NCI-H1092 treated with DMSO at 0.1 percent for 48 hours (cell line): ENCODE measurements at places on chromosomes 1 and 21.

DNA sequence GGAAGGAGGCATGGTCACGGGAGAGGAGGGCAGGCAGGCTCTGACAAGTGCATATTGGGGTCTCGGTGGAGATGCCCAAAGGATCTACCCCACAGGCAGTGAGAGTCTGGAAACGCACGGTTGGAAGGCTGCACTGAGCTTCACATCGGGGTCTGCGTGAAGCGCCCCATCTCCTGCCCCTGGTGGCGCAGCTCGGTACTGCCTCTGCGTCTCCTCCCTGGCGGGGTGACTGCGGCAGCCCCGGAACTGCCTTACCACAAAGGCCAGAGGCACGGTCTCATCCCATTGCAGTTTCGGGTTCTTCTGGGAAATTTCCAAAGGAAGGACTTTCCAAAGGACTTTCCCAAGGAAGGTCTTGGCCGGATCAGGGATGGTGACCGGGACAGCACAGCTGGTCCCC lies 69.2 kb upstream of the AJAP1 start:
- DNase-seq, result no peak

DNA sequence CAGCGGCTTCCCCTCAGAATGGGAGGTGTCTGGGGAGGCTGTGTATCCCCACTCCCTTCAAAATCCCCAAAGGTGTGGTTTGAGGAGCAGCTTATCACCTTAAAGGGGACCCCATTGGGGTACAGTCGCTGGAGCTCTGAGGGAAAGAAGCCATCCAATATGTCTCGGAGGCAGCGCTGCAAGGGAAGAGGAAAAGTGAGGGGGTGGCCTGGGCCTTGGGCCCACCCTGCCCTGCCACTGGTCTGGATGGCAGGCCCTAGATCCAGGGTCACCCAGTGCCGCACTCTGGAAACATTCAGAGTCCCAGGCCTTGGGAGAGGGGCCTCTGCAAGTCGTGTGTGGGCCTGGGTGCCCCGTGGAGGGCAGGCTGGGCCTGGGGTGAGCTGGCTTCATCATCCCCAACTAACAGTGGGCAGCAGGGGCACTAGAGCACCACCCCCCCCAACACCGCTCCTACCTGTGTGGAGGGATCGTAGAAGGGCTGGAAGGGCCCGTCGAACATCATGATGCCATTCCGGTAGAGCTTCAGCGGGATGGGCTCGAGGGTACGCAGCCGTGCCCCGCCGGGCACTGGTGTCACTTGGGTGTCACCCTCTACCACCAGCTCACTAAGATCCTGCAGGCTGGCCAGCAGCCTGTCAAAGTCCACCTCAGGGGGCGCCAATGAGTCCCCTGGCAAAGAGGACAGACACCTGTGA lies 5.6 kb downstream of the SH3BGRL3 start:
- no peak for DNase-seq

GRCh38 chr1:34709547-34709946 lies 45.3 kb upstream of the GJB5 start:
- no peak for DNase-seq

DNA sequence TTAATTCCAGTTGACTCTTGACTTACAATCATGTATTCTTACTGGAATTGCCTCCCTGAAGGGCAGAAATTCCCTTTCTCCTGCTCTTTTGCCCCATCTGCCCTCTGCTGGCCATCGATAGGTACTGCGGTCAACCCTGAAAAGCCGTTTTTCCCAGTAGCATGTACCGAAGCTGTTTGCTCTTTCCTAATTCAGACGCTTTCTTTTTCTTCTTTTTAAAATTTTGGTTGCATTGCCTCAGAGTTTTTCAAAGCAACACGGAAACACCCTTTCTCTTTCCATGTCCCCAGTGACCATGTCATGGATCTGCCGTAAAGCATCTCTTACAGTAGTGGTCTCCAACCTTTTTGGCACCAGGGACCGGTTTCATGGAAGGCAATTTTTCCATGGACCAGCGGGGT lies 164.2 kb upstream of the C1orf21 start:
- DNase-seq, result peak; percentile 51

DNA sequence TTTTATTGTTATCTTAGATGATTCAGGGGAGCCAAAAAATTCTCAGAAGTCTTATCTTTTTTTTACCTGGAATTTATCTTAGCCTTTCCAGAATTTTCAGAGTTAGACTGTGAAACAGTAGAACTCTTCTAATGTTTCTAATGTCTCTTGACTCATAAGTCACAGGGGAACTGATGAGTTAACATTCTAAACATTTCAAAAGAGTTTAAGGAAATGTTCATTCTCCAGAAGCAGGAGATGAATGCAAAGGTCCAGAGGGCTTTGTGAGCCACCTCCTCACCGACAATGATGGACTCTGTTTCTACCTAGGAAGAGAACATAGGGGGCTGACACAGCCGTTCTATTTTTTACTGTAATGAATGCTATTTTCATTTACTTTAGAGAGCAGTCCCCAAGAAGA lies 157.5 kb downstream of the BRINP2 start:
- DNase-seq, result no peak

DNA sequence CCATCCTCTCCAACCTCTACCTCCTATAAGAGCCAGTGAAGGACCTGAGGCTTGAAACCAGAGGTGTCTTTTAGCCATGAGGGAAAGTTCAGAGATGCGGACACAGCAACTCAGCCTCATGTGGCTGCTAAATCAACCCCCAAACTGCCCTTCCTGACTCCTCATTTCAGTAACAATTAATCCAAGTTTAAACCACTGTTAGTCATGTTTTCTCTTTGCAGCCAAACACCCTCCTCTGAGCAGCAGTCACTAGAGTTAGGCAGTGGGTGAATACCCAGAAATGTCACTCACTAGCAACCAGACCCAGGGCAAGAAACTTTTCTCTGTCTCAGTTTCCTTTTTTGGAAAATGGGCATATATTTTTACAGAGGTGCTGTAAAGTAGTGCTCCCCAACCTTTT lies 71.2 kb downstream of the KCNJ15 start:
- DNase-seq, result no peak

DNA sequence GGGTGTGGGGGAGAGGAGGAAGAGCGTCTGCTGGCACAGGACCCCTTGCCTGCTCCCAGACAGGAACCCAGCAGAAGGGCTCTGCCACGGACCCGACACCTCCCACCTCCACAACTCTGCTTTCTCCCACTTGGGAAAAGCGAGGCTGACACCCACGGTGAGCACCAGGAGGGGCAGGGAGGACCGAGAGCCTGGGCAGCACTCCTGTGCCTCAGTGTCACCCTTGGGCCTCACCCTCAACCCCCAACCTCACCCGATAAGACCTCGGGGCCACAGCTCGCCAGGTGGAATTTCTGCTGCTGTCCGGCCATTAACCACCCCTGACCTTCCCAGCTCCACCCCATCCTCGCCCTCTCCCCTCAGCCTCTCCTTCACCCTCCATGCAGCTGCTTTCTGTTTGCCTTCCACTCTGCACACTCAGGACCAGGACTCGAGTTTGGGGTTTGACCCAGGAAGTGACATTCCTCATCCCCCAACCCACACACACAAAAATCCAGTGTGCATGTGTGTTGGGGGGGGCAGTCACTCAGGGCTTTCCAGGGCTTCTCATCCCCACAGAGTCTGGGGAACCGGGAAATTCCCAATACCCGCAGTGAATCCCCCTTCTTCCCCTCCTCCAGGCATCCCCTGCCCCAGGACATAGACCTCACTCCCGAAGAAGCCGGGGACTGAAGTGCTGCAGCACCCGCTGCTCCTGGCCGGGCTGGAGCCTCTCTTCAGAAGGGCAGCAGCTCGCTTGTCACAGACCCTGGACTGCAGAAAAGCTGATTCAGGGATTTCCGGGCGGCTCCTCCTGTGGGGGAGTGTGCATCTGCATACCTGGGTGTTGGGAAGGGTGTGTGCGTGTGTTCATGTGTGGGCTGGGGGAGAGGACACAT lies 65.8 kb downstream of the SYT2 start:
- DNase-seq, result no peak

DNA sequence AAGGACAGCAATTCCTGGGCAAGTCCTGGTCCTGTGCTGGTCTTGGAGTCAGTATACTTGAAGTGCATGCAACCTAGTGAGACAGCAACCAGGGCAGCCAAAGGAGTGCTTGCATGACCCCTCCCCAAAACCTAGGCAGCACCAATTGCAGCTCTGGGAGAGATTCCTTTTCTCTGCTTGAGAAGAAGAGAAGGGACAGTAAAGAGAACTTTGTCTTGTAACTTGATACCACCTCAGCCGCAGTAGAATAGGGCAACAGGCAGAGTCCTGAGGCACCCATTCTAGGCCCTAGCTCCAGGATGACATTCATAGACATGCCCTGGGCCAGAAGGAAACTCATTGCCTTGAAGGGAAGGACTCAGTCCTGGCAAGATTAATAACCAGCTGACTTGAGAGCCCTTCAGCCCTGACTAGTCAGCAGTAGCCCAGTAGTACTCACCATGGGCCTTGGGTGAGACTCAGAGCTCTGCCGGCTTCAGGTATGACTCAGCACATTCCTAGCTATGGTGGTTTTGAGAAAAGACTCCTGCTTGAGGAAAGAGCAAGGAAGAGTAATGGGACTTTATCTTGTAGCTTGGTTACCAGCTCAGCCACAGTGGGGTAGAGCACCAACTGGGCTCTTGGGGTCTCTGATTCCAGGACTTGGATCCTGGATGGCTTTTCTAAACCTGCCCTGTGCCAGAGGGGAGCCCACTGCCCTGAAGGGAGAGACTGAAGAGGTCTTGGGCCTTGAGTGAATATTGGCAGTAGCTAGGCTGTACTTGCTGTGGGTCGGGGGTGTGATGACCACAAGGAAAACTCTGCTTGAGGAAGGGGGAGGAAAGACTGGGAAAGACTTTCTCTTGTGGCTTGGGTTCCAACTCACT lies 51.7 kb upstream of the ACADM start:
- DNase-seq, result no peak

- no peak for DNase-seq
Observed at GRCh38 chr1:4778056-4778455, 123.6 kb downstream of the AJAP1 start.

DNA sequence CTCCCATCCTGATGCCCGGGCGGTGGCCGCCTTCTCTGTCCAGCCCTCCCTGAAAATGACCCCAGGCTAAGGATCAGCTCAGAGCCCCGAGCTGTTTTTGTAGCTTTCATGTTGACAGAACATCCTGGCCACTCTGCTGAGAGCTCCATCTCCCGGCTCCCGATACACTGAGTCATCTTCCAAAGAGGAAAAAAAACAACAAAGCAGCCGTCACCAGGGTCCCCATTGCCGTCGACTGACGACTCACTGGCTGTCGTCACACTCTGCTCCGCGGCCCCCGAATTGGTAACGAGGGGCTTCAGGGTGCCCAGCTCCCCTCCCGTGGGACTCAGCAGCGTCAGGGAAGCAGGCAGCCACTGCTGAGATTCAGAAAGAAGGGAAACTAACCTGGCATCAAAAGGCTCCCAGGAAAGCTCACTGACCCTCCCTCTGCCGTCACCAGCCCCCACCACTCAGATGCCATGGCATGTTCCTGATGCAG lies 67.2 kb downstream of the CD46 start:
- no peak for DNase-seq

DNA sequence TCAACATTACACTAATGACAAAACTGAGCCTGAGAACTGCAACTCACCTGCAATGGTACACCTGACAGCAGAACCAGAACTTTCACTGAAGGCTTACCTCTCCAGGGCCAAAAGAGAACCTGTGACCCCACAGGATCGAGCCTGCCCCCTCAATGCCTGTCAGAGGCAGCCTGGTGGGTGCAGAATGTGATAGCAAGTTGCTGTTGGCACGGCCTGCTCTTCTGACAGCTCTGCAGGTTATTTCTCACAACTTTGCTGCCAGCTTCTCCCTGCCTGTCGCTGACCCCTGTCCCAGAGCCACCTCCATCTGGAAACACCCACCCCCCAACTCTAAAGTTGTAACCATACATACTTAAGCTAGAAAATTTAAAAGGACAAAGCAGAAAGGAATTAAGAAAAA lies 35.2 kb downstream of the HIVEP3 start:
- no peak for DNase-seq

DNA sequence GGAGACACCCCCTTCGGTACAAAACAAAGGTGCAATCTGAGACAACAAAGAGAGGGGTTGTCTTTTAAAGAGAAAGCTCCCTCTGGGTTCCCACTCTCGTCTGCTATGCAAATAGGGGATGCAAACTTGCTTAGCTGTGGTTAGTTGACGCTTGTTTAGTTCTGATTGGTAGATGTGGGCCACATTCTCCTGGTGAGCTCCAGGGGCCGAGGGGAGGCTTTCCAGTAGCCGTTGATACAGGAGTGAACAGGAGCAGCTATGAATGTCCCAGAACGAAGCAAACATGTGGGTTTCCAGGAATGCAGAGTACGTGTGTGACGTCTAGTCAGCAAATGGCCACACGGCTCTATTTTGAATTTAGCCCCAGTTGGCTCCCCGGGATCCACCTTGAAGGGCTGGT lies 14.7 kb downstream of the TFF2 start:
- no peak for DNase-seq

- DNase-seq, result no peak
Observed at GRCh38 chr1:207002724-207003146, 29.8 kb downstream of the C1orf116 start.

DNA sequence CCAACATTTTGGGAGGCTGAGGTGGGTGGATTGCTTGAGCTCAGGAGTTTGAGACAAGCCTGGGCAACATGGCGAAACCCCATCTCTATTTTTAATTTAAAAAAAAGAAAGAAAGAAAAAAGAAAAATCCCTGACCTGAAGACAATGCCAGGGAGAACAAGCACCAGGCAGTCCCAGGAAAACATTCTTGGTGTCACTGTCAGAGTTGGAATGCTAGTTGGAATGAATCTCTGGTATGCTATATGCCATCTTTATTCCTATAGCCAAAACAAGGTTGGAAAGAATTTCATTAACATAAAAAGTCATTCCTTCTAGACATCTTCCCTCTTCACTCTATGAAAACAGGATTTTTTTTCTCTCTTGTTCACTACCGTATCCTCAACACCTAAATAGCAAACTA lies 2.8 kb downstream of the DNAJC8 start:
- no peak for DNase-seq

DNA sequence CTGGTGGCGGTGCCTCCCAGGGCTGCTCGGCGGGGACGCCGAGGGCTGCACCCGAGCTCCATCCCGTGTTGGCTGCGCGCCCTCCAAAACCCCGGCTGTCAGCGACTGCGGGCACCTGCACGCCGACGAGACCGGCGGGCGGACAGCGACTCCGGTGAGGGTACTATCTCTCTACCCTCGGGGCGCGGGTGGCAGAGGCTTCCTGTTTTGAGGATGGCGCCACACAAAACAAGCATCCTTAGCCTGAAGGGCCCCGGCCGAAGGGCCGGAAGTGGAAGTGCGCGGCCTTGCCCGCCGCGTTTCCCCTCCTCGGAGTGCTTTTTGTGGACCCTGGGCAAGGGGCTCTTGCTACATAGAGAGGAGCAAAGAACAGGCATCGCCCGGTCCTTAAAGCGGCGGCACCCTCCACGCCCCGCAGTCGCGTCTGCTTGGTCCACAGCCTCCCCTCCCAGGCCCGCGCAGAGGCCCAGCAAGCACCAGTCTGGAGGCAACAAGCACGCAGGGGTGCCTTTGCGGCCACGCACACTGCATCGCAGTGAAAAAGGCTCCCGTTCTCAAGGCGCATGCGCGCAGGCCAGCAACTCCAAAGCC lies 561 bp upstream of the COQ8A start:
- DNase-seq, result peak; percentile 95

GRCh38 chr1:37676281-37677142 lies 15.8 kb upstream of the CDCA8 start:
- no peak for DNase-seq
